Suprapubic skin (tissue), 4 donors: ENCODE measurements at places on chromosomes 11 and 22. TPM values are rescaled to one million over a fixed set of nuclear protein-coding genes. Genes with fewer than 3 reads are reported as not detected.

MYBPC3 gene
- total RNA-seq: not detected

VSTM5 gene
- not detected for total RNA-seq

GGTLC3 gene
- total RNA-seq: not detected

SLC22A9 gene
- not detected for total RNA-seq

MAPK11 gene
- total RNA-seq: 3.8 TPM

SLC17A6 gene
- not detected for total RNA-seq

TMEM121B gene
- 1.5 TPM for total RNA-seq

DNA sequence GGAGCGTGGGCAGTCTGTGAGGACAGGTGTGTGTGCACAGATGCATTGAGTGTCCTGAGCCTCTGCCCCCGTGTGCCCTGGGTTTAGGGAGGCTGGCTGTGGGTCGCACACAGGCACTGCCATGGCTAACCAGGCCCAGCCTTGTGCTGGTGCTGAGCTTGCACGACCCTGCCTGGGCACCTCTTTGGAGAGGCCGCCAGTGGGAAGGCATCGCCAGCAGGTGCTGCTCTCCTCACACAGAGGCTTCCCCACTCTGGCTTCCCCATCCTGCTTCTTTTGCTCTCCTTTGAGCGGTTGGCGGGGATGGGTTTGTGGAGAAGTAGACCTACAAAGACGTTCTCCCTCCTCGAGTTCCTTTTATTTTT is 4.1 kb downstream of the WNT7B start:
- peaks cover 70% of the 10 kb centered on the region for H3K4me1 ChIP-seq
- peaks cover 99% of the 10 kb centered on the region for H3K27me3 ChIP-seq
- no peak overlapping the region for H3K27ac ChIP-seq

DNA sequence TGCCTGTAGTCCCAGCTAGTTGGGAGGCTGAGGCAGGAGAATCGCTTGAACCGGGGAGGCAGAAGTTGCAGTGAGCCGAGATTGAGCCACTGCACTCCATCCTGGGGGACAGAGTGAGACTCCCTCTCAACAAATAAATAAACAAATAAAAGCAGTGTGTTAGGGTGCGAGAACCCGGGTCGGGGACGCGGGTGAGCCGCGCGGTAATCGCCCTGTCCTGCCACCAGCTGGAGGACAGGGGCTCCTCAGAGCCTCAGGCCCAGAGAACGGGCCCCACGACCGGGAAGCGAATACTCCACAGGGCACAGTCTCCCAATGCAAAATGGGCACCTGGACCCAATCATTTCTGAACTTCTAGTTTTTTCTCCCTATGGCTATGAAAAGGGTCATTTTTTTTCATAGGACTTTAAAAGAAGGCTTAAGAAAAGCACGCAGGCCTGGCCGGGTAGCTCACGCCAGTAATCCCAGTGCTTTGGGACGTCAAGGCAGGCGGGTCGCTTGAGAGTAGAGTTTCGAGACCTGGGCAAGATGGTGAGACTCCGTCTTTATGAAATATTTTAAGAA is 744 bp upstream of the MCM5 start:
- peak overlapping the region; percentile 82 for H3K4me3 ChIP-seq
- DNase-seq: no peak
- H3K27ac ChIP-seq: peak overlapping the region; percentile 52

DNA sequence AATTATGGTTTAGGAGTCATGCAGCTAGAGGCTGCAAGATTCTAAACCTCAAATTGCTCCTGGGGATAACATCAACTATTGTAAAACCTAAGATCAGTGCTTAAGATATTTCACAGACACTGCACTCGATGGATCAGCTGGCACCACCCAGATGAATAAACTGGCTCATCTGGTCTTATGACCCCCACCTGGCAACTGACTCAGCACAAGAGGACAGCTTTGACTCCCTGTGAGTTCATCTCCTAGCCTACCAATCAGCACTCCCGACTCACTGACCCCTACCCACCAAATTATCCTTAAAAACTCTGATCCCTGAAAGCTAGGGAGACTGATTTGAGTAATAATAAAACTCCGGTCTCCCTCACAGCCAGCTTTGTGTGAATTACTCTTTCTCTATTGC is 782 bp upstream of the TTC12 start:
- H3K27ac ChIP-seq: no peak overlapping the region
- H3K4me1 ChIP-seq: peaks cover 31% of the 10 kb centered on the region
- no peak for DNase-seq
- no peaks in the 10 kb centered on the region for H3K27me3 ChIP-seq
- peaks cover 9% of the 10 kb centered on the region for H3K36me3 ChIP-seq

DNA sequence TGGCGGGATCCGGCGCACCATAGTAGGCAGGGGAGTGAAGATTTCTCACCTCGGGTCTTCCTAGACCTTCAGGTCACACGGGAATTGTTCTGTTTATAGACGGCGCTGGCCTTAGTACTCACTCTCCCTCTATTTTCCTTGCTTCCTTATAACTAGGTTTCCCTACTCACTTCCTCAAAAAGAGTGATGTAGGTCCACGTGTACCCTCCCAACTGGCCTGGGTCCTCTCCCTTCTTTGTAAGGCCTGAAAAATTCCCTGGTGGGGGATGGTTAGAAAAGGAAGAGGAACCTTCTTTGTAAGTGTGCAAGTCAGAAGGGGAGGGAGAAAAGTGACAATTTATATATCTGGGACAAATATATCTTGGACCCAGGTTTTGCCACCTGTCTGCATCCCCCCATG is 2.9 kb upstream of the TMEM9B start:
- H3K4me3 ChIP-seq: no peak overlapping the region
- peaks cover 20% of the 10 kb centered on the region for H3K4me1 ChIP-seq
- H3K36me3 ChIP-seq: no peaks in the 10 kb centered on the region
- H3K27ac ChIP-seq: no peak overlapping the region

DNA sequence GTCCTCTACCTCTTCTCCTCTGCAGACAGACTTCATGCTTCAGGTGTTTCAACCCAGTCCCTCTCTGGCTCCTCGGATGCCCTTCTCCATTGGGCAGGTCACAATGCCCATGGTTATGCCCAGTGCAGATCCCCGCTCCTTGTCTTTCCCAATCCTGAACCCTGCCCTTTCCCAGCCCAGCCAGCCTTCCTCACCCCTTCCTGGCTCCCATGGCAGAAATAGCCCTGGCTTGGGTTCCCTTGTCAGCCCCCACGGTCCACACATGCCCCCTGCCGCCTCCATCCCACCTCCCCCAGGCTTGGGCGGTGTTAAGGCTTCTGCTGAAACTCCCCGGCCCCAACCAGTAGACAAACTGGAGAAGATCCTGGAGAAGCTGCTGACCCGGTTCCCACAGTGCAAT is 9.3 kb upstream of the BACE1-AS start:
- no peak for DNase-seq
- H3K4me3 ChIP-seq: no peak overlapping the region
- no peaks in the 10 kb centered on the region for H3K4me1 ChIP-seq
- no peaks in the 10 kb centered on the region for H3K27me3 ChIP-seq
- H3K27ac ChIP-seq: no peak overlapping the region
- H3K36me3 ChIP-seq: peaks cover 63% of the 10 kb centered on the region

DNA sequence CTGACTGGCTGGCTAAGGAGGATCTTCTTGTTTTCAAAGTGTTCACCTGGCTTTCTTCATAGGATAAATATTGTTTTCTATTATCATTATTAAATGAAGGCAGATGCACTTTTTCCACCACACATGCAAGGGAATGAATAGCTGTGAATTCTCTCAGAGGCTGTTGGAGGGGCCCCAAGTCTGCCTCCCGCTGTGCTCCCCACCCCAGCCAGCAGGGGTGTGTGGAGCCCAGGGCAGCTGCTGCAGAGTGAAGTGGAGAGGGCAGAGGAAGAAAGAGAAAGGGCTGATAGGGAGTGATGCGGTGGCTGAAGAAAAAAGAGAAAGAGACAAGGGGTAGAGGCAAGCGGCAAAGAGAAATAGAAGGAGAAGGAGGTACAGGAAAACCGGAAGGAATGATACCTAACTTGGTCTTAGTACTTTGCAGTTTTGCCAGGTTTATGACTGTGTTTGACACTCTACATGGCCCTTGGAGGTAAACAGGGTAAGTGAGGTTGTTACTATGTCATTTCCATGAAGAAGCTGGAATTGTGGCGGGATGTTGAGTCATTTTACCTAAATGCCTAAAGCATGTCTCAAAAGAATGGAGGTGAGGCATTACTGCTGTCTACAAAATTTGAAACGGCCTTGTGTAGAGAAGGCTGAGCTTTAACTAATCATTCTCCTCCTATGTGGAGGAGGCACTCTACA is 145.7 kb upstream of the B3GAT1 start:
- H3K36me3 ChIP-seq: no peaks in the 10 kb centered on the region
- H3K4me1 ChIP-seq: no peaks in the 10 kb centered on the region
- no peaks in the 10 kb centered on the region for H3K27me3 ChIP-seq
- no peak overlapping the region for H3K27ac ChIP-seq

GRCh38 chr22:34427436-34427835 is 507.2 kb upstream of the LARGE1 start:
- no peak overlapping the region for H3K27ac ChIP-seq

- H3K36me3 ChIP-seq: no peaks in the 10 kb centered on the region
- no peaks in the 10 kb centered on the region for H3K4me1 ChIP-seq
- H3K27ac ChIP-seq: no peak overlapping the region
- H3K27me3 ChIP-seq: no peaks in the 10 kb centered on the region
- no peak overlapping the region for H3K4me3 ChIP-seq
These were observed 309.4 kb upstream of the ZC3H12C start for GRCh38 chr11:109783840-109784239.

- no peak overlapping the region for H3K4me3 ChIP-seq
- H3K36me3 ChIP-seq: no peaks in the 10 kb centered on the region
- H3K4me1 ChIP-seq: no peaks in the 10 kb centered on the region
- no peak overlapping the region for H3K27ac ChIP-seq
- peaks cover 73% of the 10 kb centered on the region for H3K27me3 ChIP-seq
These were observed 378.3 kb downstream of the BRD1 start for GRCh38 chr22:49449377-49449776.

DNA sequence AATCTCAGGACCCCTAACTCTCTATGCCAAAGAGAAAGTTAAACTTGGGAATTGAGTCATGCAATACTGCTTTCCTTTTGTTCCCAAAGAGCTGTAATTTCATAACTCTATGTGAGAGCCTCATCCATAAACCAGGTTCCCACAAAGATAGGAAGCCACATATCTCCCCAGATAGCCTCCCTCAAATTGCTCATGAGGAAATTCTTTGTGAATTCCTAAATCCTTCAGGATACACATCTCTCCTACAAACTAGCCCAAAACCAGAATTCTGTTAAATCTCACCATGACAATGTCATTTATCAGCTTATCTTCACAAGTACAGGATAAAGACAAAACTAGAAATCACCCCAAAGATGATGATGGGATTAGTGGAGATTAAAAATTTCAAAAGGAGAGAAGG is 4.7 kb upstream of the NXPE2 start:
- DNase-seq: no peak
- H3K36me3 ChIP-seq: no peaks in the 10 kb centered on the region
- H3K27me3 ChIP-seq: no peaks in the 10 kb centered on the region
- H3K4me1 ChIP-seq: no peaks in the 10 kb centered on the region

- no peaks in the 10 kb centered on the region for H3K27me3 ChIP-seq
- H3K4me3 ChIP-seq: no peak overlapping the region
- no peaks in the 10 kb centered on the region for H3K4me1 ChIP-seq
- no peak for DNase-seq
These were observed 820.4 kb downstream of the LUZP2 start for GRCh38 chr11:25317216-25317615.

GRCh38 chr11:16015741-16016467 is 340.4 kb downstream of the SOX6 start:
- H3K4me1 ChIP-seq: no peaks in the 10 kb centered on the region
- H3K36me3 ChIP-seq: no peaks in the 10 kb centered on the region
- no peak overlapping the region for H3K4me3 ChIP-seq
- no peak overlapping the region for H3K27ac ChIP-seq
- H3K27me3 ChIP-seq: no peaks in the 10 kb centered on the region

- peaks cover 5% of the 10 kb centered on the region for H3K4me1 ChIP-seq
- H3K4me3 ChIP-seq: no peak overlapping the region
- no peak for DNase-seq
These were observed 84.9 kb upstream of the PRR5 start for GRCh38 chr22:44616882-44617655.

- peaks cover 18% of the 10 kb centered on the region for H3K27me3 ChIP-seq
- no peaks in the 10 kb centered on the region for H3K4me1 ChIP-seq
- H3K36me3 ChIP-seq: no peaks in the 10 kb centered on the region
- H3K4me3 ChIP-seq: no peak overlapping the region
- no peak overlapping the region for H3K27ac ChIP-seq
- DNase-seq: no peak
These were observed 31.8 kb upstream of the FLI1 start for GRCh38 chr11:128662076-128662475.

DNA sequence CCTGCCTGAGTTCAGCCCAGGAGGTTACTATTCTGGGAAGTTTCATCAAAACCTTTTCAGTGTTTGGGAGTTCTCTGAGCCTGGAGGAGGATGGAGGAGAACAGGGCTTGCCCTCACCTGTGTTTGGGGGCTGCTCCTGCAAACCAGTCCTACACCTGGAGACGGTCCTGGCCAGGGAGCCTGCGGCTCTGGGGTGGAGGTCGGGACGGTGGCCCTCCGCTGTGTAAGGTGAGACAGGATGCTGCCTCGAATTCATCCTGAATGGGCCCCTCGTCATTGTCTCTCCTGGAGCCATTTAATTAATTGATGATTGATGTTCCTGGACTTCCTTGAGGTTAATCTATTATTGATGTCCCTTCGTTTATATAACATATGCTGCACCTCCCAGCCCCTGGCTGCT is 6.3 kb downstream of the DAGLA start:
- no peak overlapping the region for H3K4me3 ChIP-seq
- no peak overlapping the region for H3K27ac ChIP-seq
- H3K27me3 ChIP-seq: peaks cover 21% of the 10 kb centered on the region
- DNase-seq: no peak

- H3K27ac ChIP-seq: no peak overlapping the region
- DNase-seq: no peak
- H3K27me3 ChIP-seq: no peaks in the 10 kb centered on the region
- H3K36me3 ChIP-seq: no peaks in the 10 kb centered on the region
- H3K4me1 ChIP-seq: peaks cover 31% of the 10 kb centered on the region
- H3K4me3 ChIP-seq: no peak overlapping the region
These were observed 14.6 kb downstream of the SPECC1L start for GRCh38 chr22:24285245-24285644.

DNA sequence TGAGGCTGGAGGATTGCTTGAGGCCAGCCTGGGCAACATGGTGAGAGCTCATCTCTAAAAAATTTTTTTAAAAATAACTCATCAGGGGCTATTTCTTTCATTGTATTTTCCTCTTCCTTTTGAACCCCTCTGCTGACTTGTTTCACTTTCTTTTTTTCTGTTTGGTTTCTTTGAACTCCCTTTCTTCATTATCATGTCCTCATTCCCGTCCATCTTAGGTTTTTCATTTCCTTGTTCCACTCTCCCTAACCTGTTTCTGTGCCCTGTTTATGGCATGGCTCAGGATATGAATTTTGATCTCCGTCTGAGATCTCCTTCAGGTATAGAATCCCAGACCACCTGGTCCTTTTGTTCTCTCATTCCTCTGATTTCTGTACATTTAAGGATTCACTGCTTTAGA is 12.5 kb downstream of the MARK2 start:
- peaks cover 40% of the 10 kb centered on the region for H3K4me1 ChIP-seq
- peaks cover 2% of the 10 kb centered on the region for H3K36me3 ChIP-seq
- no peaks in the 10 kb centered on the region for H3K27me3 ChIP-seq
- DNase-seq: no peak
- peak overlapping the region; percentile 8 for H3K27ac ChIP-seq
